ENCODE measurements at places on chromosomes 5 and 9. TPM values are rescaled to one million over a fixed set of nuclear protein-coding genes. Genes with fewer than 3 reads are reported as not detected.

DNA sequence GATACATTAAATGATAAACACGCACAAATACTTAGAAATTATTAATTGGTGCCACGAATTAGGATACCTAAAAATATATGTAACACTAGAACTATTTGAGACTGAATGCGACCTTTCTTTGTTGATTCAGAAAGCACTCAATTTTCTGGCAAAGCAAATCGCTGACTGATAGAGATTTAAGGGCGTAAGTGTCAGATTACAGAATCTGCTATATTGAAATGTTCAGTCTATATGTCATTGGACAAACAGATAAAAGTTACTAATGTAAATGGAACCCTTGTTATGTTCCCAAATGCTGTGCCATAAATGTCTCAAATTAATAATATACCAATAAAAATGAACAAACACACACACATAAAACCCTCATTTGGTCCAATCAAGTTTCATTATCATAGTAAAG is 137.9 kb downstream of the MPDZ start:
- no peak for DNase-seq

DNA sequence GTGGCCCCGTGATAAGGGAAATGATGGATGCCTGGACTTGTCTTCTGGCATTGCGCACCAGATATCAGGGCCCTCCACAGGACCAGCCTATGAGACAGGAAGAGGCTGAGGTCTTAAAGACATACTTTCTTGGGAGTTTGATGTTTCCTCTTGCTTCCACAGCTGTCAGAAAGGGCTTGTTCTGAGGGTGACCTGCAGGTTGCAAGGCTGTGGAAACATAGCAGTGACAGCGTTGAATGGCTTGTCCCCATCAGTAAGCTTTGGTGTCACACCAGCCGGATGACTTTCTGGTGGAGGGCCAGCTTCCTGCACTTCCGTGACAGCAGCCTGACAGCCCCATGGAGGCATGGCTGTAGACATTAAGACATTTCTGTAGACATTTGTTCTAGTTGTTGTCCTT is 143.2 kb downstream of the C9orf152 start:
- DNase-seq = no peak

Gene TLE1
- total RNA-seq = 36.6 TPM

DNA sequence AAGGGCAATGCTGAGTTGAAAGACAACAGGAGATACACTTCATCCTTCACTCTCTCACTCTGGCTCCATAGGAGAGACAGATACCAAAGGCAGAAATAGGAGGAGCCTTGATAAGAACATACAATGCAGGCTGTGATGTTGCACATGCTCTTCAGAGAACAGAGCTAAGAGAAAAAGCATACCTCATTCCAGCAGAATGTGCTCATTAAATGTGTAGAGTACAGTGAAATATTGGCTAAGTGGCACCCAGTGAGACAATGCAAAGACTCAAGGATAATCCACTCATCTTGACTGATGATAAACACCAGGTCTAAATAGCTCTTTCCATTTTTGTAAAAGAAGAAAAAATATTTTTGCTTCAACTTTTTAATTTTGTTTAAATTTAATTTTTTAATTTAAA is 139.7 kb downstream of the OR2K2 start:
- DNase-seq = no peak

GRCh38 chr9:134158753-134159392 is 5.5 kb downstream of the RNU6ATAC start:
- DNase-seq = no peak

GRCh38 chr9:123417289-123418051 is 61.5 kb downstream of the CRB2 start:
- DNase-seq = no peak

DNA sequence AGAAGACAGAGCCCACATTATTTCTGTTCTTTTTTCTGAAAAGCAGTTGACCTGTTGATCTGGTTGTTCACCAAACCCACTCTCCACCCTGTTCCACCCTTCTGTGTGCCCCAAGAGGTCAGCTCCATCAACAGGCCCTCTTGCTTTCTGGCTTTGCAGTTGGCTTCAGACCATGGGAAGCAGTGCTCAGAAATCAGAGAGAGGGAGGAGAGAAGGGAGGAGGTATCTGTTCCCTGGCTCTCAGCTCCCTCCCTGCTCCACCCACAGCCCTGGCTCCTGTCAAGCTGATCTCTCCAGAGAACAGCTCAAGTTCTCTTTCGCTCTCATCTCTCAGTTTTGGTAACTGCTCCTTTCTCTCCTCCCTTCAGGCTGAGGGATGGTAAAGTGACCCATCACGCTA is 144.2 kb upstream of the RAI14 start:
- no peak for DNase-seq

DNA sequence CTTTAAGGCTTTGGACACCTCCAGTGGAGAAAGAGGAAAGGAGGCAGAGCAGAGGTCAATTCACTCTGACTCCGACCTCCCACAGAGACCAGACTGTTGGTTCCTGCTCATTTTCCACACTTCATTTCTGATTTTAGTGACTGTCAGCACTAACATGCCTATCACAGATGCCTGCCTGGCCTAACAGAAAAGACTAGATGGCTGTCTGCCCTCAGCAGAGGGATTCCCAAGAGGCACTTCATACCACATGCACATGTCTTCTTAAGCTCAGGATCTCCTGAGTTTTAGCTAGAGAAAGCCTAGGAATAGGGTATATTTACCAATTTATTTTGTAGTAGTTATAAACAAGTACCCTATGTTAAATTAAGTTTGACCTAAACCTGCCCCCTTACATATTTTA is 336.0 kb downstream of the ENC1 start:
- no peak for DNase-seq

DNA sequence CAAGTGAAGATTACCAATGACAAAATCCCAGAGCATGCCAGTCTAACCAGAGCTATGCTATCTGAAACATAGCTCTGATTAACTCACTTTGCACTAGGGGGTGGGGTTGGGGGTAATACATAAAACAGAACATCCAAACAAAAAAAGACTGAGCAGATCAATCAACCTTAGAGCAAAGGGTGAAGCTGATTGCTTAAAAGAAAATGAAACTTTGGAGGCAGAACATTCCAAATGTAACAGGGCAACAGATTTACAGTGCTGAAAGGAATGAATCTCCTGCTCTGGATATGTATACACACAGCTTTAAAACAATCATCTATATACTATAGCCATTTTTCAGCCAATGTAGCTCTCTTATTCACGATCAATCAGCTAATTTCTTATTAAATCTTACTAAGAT is 4.9 kb downstream of the IL6ST start:
- no peak for DNase-seq

Gene DPM2
- 11.2 TPM for total RNA-seq

Data from skin of body (tissue), 3 donors.